SK-N-DZ (cell line): ENCODE measurements at places on chromosomes 5 and 9.

GRCh38 chr9:124101215-124101968, 89.8 kb downstream of the LHX2 start:
- no peak for DNase-seq

DNA sequence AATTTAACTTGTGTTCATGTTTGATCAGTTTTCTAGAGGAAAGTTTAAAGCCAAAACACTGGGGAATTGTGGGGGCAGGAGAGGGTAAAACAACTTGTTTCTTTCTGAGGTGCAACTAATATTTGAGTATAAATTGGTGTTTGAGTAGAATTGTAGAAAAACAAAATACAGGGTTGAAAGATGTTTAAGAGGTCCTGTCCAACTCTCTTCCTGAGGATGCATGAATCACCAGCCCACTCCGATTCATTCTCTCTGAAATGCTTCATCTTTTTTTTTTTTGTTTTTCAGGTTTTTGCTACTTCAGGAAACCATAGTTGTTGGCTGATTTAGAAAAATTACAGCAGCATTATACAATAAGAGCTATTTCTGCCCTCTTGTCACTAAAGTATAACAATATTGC, 42.4 kb upstream of the TMC1 start:
- DNase-seq: no peak

GRCh38 chr5:77993141-77993854, 217.2 kb upstream of the TBCA start:
- DNase-seq: no peak

DNA sequence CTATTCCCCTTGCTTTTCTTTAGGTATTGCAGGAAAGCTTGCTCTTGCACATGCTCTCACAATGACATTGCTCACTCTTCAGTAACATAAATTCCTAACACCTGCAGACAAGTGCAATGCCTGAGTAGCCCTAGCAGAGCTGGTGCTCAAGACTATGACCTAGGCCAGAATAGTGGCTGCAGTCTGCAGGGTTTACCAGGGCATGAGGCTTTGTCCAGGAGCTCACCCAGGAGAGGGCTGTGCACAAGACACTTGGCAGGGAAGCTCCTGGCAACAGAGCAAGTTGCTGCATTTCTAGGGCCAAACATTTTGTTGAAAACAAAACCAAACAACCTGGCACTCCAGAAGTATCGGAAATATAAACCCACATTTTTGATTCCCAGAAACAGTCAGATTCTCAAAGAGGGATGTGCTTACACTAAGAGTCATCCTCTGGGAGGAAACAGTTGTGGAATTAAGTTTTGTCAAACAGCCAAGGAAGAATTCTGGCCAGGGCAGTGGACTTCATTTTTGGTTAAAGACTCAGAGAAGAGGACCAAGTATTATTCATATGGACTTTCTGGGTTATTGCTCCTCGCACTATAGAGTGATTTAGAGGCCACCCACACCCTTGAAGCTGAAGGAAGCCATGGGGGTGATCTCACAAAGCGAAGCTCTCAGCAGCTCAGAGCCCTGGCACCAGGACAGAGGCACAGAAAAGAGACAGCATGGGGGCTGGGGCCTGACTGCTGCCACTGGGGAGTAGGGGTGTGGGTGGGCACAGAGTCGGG, 44.9 kb downstream of the MACROH2A1 start:
- DNase-seq: no peak

DNA sequence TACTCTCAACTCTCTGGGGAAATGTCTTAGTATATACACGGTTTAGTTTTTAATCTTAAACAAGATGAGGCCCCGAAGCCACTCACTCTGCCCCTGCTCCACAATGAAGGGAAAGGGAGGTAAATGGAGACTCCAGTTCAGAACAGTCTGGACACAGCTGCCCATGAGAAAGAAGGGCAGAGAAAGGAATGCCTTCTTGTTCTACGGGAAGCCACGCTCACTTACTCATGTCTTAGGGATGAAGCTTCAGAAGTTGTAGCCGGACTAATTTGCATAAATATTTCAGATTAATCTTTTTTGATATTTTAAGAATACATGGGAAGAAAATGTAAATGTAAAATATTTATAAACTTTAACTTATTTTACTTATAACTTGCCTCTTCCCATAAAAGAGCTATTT, 94.0 kb downstream of the COL23A1 start:
- DNase-seq: no peak

DNA sequence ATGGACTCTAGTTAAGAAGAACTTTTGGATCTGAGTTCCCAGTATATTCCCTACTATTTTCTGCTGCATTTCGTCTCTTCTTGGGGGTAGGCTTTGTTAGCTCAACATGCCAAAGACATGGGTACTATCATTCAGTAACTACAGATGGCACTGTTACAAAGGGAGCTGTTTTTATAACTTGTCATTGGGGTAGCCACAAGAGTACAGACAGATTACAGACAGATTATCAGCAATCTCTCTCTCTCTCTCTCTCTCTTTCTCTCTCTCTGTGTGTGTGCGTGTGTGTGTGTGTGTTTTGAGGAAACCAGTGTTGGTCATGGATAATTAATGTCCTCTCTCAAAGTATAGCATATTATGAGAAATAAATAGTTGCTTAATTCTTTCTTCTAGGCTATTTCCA, 116.1 kb downstream of the WDR70 start:
- no peak for DNase-seq

GRCh38 chr5:101782352-101783103, 513.6 kb downstream of the SLCO4C1 start:
- no peak for DNase-seq
